ENCODE measurements at places on chromosomes 3 and 15.

- no peak for DNase-seq
Observed at GRCh38 chr3:54950391-54951003, 22.6 kb upstream of the LRTM1 start.

GRCh38 chr3:38022301-38022700 is 7.1 kb downstream of the PLCD1 start:
- no peak for DNase-seq

DNA sequence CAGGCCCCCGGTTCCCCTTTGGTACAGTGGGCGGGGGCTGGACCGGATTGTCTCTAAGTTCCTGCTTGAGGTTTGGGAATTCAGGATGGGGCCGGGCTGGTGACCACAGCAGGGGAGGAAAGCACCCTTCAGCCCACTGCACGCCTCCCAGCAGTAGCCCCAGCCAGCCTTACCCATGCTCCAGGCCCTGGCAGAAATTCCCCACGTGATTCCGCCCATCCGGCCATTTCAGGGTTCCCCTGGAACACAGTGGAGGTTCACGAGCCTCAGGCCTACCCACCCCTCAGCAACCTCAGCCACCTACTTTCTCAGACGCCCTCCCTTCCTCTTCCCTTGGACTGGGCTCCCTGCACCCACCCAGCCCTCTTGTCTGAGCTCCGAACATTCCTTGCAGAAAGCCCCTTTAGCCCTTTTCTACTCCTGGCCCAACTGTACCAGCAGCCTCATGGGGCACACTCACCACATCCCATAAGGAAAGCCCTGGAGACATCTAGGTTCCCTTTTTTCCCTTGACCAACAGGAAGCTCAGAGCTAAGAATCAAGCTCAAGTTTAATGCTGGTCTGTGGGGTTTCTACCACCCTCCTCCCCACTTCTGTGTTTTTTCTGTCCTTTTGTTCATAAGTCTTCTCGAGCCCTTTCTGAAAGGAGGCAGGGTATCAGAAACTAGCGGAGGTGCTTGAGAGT is 11.5 kb downstream of the ALS2CL start:
- no peak for DNase-seq

DNA sequence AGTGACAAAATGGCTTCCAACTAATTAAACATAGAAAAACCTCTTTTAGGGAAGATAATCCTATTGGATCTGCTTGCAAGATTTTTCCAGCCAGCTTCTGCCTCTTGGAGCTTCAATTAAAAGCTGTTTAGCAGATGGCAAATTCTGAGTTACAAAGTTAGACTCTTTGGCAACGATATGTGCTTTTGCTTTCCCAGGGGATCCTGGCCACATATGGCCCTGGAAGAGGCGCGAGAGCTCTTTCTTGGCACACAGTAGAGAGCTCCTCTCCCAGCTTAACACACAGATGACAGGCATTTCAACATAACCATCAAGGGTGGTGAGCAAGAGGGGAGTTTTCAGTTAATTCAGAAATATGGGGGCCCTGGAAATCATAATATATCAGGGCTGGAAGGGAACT is 41.6 kb upstream of the GALNT15 start:
- peak; percentile 38 for DNase-seq

DNA sequence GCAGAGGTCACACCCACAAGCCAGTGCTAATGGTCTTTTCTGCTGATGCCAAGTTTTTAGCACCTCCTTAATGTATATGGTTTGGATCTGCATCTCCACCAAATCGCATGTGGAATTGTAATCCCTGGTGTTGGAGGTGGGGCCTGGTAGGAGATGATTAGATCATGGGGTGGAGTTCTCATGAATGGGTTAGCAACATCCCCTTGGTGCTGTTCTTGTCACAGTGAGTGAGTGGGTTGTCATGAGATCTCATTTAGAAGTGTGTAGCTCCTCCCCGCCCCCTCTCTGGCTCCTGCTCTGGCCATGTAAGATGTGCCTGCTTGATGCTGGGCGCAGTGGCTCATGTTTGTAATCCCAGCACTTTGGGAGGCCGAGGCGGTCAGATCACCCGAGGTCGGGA is 37.3 kb upstream of the KLHL6 start:
- no peak for DNase-seq

- no peak for DNase-seq
Observed at GRCh38 chr3:32450426-32450825, 52.2 kb downstream of the CMTM6 start.

DNA sequence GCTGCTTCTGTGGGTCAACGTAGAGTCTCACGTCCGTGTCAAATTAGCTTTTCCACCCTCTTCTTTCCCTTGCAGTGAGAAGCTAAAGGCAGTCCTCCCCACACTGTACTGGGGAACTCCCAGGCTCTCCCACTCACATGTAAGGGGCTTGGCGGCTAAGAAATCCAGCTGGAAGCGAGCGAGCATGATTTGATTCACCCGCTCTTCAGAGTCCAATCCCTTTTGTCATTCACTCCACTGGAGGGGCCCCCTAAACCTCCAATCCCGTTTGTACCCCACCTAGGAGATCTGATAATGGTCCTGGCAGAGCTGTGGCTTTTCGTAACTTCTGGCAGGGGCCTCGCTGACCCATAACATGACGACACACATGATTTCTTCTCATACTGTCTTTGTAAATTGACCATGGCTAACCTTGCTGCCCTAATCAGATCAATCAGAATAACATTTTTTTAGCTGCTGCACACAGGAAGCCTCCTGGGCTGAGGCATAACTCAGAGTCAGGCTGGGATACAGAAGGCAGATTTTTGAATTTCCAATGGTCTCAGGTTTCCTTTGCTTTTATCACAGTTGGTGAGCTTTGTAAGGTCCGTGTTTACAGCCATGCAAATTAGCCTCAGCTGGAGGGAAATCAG is 235.2 kb downstream of the GREM1 start:
- DNase-seq: peak; percentile 26

- DNase-seq: no peak
Observed at GRCh38 chr3:143224716-143225115, 105.1 kb downstream of the CHST2 start.

DNA sequence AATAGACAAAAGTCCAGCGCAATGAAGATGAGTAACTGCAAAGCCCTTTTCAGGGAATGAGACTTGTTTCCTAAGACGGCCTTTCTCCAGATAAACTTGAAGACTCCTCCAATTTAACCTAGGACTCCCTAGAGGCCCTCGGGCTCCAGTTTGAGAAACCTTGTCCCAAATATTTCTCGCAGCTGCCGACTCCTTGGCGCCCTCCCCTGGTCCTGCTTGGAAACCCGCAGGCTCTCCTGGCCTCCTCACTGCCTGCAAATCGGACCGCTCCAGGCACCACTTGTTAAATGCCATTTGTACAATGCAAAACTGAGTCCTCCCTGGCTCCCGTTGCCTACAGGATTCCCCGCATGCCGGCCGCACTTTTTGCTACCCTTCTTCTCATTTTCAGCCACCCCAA is 36.8 kb downstream of the MUC4 start:
- DNase-seq: peak; percentile 49

All from iris pigment epithelial cell (primary cell).